ENCODE measurements at places on chromosomes 5 and 9.

DNA sequence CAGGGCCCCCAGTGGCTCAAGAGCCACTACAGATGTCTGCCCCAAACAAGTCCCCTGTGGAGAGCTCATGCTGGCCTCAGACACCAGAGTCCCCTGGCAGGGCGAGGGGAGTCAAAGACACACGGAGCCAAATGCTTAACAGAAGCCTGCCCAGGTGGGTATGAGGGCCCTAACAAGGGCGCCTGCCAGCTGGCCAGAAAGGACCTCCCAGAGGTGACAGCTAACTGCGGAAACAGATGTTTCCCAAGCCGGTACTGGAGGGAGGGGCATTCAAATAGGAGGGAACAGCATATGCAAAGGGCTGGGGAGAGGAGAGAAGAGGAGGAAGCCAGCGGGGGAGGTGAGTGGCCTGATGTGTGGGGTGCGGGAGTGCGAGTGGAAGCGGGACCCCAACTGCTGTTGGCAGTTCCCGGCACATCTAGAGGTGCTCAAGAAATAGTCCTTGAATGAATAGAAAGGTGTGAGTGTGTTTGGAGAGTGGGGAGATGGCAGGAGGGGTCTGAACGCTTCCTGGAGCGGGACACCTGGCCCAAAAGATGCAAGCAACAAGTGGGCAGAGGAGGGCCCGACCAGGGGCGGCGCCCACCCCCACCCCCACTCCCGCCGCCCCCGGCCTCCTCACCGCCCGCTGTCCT lies 824 bp downstream of the MXD3 start:
- no peak for DNase-seq

DNA sequence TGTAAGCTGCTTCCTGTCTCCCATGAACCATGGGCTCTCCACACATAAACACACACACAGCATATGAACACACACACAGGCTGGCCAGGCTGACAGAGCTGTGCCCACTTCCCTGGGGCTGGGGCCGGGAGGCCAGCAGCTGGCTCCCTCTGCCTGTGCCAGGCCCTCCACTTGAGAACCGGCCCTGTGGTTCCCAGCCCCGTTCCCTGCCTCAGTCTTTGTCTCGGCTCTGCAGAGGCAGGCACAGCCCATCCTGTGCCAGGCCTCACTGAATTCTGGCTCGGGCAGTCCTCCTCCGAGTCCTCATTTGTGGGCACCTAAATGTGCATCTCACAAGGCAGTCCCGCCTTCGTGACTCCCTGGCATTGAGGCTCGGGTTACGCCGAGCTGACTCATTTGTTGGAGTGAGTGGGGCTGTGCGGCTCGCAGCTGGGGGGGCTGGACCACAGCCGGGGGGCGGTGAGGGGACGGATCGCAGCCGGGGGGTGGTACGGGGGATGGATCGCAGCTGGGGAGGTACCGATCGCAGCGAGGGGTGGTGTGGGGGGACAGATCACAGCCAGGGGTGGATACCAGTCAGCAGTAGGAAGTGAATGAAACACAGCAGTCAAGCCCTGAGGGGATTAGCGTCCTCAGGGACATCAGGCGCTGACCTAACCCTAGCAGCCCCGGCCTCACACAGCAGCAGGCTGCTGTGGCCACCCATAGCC lies 72.3 kb downstream of the PSMB7 start:
- DNase-seq = peak; percentile 84

DNA sequence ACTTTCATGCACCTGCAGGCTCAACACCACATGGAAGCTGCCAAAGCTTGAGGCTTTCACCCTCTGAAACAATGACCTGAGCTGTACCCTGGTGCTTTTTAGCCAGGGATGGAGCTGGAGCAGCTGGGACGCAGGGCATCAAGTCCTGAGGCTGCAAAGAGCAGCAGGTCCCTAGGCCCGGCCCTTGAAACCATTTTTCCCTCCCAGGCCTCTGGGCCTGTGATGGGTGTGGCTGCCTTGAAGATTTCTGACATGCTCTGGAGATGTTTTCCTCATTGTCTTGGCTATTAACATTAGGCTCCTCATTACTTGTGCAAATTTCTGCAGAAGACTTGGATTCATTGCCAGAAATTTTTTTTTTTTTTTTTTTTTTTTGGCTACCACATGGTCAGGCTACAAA lies 30.3 kb upstream of the GHR start:
- no peak for DNase-seq

GRCh38 chr5:169808118-169808581 lies 171.1 kb downstream of the DOCK2 start:
- no peak for DNase-seq

DNA sequence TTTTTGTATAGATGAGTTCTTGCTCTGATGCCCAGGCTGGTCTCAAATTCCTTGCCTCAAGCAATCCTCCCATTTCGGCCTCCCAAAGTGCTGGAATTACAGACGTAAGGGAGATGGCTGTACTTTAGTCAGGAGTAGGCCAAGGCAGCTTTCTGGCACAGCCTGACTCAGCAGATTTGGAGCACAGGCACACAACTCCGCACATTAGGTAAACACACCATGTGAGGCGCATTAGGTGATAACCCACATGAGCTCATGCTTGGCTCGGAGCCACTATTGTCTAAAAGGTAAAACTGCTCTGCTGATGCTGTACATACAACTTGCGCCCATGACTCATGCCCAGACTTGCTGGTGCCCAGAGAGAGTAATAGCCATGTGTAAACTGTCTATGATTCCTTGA lies 1157.9 kb downstream of the TAF11L14 start:
- peak; percentile 2 for DNase-seq

GRCh38 chr5:79886456-79886855 lies 104.6 kb downstream of the MTX3 start:
- DNase-seq = no peak

GRCh38 chr5:135163391-135163790 lies 129.4 kb upstream of the PITX1 start:
- DNase-seq = no peak

- DNase-seq = no peak
These were observed 67.6 kb upstream of the BASP1 start for GRCh38 chr5:17149786-17150185.

DNA sequence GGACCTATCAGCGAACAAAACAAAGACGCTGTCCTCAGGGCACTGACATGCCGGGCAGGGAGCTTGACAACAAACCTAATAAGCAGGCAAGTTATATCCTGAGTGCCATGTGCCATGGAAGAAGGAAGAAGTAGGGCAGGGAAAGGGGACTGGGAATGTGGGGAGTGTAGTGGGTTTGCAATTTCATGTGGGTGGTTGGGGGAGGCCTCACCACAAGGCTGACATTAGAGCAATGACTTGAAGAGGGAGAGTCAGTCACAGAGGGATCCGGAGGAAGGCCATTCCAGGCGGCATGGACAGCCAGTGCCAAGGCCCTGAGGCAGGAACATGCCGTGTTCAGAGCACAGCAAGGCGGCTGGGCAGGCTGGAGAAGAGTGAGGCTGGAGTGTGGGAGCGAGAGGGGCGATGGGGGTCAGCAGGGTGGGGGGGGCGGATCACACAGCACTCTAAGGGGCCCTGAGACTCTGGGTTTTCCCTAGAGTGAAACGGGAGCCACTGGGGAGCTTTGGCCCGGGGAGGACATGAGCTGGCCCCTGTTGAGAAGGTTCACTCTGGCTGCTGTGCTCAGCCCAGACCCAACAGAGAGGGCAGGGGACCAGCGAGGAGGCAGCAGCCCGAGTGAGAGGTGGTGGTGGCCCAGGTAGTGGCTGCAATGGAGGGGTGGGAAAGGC lies 86.3 kb downstream of the STK10 start:
- no peak for DNase-seq

- no peak for DNase-seq
These were observed 188.5 kb downstream of the CACNA1B start for GRCh38 chr9:138066049-138066448.

GRCh38 chr5:130759061-130759460 lies 406.0 kb downstream of the HINT1 start:
- DNase-seq = no peak

GRCh38 chr5:167309941-167310517 lies 981.4 kb upstream of the WWC1 start:
- no peak for DNase-seq

- DNase-seq = no peak
These were observed 21.1 kb upstream of the IGFBPL1 start for GRCh38 chr9:38445154-38446043.

DNA sequence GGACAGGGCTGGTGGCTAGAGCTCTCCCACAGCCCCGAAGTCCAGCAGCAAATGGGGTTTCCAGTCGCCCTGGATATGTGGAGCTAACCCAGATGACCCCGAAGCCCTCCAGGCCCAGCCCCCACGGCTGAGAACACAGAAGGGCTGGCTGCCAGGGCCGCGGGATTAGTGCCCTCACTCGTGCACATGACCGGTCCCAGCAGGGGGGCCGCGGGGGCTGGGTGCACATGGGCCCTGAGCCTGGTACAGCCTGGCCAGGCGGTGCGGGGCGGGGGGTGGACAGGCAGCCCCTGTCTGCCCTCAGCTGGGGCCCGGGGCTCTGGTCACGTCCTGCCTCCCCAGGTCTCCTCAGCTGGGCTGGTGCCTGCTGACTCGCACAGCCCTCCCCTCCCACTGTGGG lies 5.9 kb downstream of the SSNA1 start:
- DNase-seq = no peak

DNA sequence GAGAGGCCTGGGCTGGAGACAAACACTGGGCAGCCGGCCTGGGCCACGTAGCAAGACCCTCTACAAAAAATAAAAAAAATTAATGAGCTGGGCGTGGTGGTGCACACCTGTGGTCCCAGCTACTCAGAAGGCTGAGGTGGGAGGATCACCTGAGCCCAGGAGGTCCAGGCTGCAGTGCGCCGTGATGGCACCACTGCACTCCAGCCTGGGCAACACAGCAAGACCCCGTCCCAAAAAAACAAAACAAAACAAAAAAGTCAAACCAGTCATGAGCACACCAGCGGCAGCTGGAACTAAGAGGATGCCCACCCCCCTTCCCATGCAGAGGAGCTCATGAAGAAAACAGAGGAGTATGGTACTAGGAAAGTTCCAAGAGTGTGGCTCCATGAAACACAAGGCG lies 2.2 kb upstream of the UBAC1 start:
- no peak for DNase-seq

DNA sequence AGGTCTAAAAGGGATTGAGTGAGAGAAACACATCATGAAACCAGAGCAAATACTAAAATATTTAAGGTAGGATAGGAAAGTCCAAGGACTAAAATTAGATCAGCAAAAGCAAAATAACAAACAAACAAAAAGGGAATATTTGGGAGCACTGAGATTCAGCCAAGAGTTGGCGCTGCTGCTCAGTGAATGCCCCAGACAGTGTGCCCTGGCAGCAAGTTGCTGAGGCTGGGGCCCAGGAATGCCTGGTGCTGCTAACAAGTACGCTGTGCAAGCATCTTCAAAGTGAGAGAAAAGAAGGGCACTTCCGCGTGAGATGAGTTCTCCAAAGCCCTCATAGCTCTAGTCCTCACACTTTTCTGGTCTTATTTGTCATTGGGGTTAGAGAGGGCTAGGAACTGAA lies 603.3 kb downstream of the EFNA5 start:
- DNase-seq = no peak

- DNase-seq = peak; percentile 55
These were observed at the start of gene GPR107 for GRCh38 chr9:130053504-130054324. Gene GPR107 (plus strand): TSS chr9:130053906. CDS start chr9:130053933, 27 bp downstream.

DNA sequence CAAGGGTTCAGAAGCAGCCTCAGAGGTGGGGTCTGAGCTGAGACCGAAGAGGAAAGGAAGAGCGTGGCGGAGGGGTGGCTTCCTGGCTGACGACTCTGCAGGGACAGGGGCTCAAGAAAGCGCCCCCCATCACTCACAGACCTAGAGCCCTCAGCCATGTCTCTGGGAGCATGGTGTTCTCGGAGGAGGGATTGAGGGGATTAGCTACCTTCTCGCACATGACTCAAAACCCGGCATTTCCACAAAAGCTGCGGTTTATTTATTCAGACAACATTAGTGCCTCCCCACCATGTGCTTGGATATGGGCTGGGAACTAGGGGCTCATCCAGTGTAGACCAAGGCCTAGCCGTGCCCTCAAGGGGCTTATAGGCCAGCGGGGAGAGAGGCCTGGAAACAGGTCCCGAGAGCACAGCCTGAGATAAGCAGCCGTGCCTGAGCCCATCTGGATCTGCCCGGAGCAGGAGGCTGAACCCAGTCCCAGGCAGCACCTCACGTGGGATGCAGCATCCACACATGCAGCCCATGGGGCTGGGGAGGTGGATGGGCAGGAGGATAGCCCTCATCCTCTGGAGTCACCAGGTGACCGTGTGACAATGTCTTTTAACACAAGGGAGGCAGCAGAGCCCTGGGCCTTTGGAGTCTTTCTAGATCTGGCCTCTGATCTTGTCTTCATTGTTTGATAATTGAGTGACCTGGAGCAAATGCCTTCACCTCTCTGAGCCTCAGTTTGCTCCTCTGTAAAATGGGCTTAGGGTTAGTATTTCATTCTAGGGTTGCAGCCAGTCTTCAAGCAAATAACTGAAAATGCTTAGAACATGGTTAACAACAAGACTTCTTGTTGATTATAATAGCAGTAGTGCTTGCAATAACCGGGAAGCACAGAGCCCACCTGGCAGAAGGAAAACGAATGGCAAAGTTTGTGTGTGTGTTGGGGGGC lies 878 bp upstream of the HMCN2 start:
- no peak for DNase-seq

GRCh38 chr5:110088676-110089436 lies 399.1 kb downstream of the MAN2A1 start:
- no peak for DNase-seq

GRCh38 chr9:115015018-115015635 lies 84.7 kb upstream of the TNFSF8 start:
- peak; percentile 30 for DNase-seq

- DNase-seq = peak; percentile 49
These were observed 548.2 kb upstream of the CLINT1 start for GRCh38 chr5:158406884-158407823.

DNA sequence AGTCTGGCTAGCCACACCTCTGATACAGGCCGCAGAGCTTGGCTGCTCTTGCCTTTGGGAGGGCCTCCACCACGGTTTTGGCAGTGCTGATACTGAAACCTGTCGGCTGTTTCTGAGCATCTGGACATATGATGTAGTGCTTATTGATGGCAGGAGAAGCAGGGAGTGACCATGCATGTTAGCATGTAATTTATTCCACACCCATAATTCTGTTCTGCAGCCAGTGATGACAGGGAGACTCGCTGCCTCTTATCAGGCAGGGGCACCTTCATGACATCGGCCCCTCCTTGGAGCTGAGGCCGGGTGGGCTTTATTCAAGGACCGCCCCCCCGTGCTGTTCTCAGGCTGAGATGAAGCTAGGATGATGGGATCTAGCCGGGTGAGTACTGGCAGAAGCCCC lies 49.0 kb downstream of the OLFM1 start:
- DNase-seq = no peak

GRCh38 chr5:13987843-13988464 lies 43.5 kb upstream of the DNAH5 start:
- DNase-seq = peak; percentile 55
